ENCODE measurements at places on chromosomes 6 and 20.
A peak's percentile ranks its signal among the peaks of the same experiment; 100 is the strongest.

DNA sequence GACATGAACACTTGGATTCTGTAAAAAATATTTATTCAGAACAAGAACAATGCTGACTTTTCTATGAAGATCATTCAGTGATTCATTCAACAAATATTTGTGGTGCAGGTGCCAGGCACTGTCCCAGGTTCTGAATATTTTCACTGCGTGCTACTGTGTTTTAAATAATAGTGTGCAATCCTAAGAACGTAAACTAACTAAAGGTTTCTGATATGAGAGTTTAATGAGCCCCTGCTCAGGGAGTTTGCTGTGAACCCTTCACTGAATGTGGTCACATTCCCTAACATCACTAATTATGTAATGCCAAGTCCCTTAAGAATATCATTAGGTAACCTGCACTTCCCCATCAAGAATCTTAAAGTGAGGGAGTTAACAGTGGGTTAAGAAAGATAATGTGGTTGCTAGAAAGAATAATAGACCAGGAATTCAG lies 1.7 kb upstream of the TMEM170B start:
- no peak for DNase-seq

GRCh38 chr20:20786428-20786827 lies 74.0 kb upstream of the RALGAPA2 start:
- no peak for DNase-seq

DNA sequence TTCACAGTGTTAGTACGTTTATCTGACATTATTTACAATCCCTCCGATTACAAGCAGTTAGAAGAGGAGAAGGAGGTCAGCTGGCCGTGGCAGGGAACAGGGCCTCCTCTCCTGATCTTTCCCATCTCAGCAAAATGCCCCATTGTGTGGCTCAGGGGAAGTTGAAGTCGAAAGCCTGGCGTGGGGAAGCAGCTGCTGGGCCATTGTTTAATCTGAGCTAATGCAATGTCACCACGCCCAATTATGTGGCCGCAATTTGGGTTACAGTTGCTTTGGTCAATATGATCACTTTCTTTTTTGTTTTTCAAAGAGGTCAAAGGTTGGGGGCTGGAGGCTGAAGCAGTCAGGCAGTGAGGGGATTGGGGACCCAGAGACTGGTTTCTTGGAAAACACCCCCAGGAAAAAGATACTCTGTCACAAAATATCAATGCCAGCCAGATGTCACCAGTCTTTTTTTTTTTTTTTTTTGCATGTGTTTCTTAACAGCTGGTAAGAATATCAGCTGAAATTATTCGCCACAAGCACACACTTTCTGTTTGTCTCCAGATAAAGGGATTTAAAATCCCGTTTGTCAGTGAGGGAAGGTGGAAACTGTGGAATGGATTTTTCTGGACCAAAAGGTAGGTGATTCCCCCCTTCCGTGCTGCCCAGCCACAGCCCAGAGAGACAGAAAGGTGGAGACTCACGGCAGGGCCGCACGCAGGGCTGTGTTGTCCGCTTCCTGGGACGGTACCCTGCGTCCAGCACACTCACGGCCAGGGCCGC lies 24.6 kb downstream of the DLL1 start:
- DNase-seq = no peak

DNA sequence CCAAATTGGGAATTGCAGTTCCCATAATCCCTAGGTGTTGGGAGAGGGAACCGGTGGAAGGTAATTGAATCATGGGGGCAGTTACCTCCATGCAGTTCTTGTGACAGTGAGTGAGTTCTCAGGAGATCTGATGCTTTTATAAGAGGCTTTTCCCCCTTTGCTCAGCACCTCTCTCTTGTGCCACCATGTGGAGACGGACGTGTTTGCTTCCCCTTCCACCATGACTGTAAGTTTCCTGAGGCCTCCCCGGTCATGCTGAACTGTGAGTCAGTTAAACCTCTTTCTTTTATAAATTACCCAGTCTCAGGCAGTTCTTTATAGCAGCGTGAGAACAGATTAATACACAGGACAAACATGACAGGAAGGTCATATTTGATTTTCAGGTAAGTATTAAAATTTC lies 25.3 kb upstream of the HECA start:
- peak; percentile 21 for DNase-seq

GRCh38 chr6:43953794-43954310 lies 173.4 kb downstream of the MRPL14 start:
- DNase-seq = no peak
